ENCODE measurements at places on chromosomes 16 and 17. TPM values are rescaled to one million over a fixed set of nuclear protein-coding genes. Genes with fewer than 3 reads are reported as not detected.

GRCh38 chr16:73480381-73480780, 432.5 kb upstream of the ZFHX3 start:
- no peak for DNase-seq

TMEM235 gene
- not detected for total RNA-seq

OSBPL7 gene
- total RNA-seq = 21.2 TPM

P2RX5 gene
- total RNA-seq = 8.4 TPM

- DNase-seq = peak; percentile 93
These were observed 1.3 kb upstream of the ACTG1 start for GRCh38 chr17:81513753-81514488.

- DNase-seq = no peak
These were observed 49.9 kb downstream of the XYLT1 start for GRCh38 chr16:17420816-17421215.

- DNase-seq = no peak
These were observed 4.9 kb upstream of the RBL2 start for GRCh38 chr16:53429221-53429943.

AGRP gene
- not detected for total RNA-seq

MT1F gene
- total RNA-seq = 53.3 TPM

TMEM220 gene
- total RNA-seq = 13.3 TPM

GRCh38 chr16:88844419-88845036, 12.2 kb downstream of the GALNS start:
- DNase-seq = no peak

- no peak for DNase-seq
These were observed 119.1 kb downstream of the RAB11FIP4 start for GRCh38 chr17:31510308-31511194.
